ENCODE measurements at places on chromosomes 2 and 18.

- DNase-seq = no peak
Observed at GRCh38 chr2:146267093-146267492, 1577.7 kb upstream of the ACVR2A start.

DNA sequence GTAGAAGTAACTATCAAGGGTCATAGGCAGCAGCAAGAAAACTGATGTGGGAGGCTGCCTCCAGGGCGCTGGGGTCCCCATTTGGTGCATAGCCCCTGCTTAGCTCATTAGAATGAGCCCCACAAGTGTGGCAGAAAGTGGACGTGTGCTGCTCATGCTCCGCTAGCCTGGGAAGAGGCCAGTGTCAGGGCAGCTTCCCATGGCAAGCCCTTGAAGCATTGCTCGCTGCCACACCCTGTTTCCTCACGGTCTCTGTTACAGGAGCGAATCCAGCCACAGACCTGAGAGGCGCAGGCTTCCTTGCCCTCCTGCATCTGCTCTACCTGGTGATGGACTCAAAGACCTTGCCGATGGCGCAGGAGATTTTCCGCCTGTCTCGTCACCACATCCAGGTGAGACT lies 22.5 kb downstream of the ELMOD3 start:
- DNase-seq = no peak

DNA sequence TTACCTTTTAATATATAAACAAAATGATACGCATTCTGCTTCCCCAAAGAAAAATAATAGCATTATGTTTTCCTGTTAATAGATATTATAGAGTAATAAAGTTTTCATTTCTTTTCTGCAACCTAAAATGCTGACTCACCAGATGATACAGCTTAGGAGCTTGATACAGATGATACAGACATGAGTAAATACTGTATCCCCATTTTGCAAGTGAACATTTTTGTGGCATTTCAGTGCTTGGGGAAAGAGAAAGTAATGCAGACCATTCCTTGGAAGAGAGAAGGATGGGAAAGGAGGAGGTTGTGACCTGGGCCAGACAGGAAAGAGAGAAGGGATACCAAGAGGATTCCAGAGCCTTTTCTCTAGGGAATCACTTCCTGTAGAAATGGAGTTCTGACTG lies 97.5 kb upstream of the FSHR start:
- DNase-seq = no peak

DNA sequence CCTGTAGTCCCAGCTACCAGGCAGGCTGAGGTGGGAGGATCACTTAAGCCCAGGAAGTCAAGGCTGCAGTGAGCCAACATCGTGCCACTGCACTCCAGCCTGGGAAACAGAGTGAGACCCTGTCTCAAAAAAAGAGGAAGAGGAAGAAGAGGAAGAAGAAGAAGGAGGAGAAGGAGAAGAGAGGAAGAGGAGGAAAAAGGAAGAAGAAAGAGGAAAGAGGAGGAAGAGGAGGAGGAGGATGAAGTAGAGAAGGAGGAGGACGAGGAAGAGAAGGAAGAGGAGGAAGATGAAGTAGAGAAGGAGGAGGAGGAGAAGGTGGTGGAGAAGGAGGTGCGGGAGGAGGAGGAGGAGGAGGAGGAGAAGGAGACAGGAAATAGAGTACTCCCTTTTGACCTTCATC lies 38.0 kb downstream of the CFAP210 start:
- DNase-seq = no peak

DNA sequence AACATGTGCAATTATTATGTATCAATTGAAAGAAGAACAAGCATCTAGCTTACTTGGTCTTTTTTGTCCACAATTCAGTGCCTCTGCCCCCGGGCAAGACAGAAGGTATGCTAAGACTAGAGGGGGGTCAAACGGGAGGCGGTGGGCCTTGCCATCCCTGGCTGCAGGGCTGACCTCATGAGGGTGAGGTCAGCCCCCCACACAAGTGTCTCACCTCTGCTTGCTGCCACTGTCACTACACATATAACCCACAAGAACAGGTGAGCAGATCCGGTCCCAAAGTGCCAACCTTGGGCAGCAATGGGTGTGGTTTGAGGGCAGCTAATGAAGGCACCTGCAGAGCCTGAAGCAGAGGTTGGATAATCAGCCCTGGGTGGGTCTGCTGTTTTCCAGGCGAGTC lies 71.5 kb downstream of the EDAR start:
- DNase-seq = no peak

DNA sequence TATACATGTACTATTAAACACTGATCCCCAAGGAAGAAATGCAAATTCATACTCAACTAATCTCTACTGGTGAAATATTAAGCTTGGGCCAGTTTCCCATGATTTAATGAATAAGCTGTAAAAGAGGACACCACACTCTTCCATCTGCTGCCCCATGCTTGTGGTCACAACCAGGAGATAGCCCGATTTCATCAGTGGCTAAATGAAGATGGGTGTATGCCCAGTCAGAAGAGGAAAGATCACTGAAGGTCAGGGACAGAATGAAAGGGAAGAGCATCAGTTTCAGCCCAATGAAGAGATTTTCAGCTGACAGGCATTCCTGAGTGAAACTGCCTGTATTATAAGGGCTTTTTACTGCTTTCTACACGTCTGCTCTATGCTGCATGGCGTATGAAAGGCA lies 103.5 kb downstream of the KCNS3 start:
- DNase-seq = no peak

DNA sequence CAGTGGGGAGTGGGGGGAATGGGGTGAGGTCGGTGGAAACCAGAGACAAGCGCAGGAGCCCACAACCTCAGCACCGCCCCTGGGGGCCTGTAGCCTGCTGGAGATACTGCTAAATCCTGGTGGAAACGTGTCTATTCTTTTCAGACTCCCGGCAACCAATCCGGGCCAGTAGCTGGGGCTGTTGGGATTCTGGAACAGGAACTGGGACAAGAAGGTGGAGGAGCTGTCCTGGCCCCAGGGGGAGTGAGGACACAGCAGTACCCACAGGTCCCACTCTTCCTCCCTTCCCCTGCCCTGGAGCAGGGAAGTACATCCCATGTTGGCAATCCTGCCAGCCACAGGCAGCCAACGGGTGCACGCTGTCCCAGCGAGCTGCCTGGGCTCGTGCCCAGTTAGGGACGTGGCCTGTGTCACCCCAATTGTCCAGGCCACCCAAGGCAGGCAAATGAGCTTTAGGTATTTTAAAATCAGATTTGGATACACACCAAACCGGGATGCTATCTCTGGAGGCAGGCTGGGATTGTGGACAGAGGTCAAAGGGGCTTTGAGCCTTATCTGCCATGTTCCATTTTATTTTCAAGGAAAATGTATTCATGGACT lies 51.8 kb downstream of the HS1BP3 start:
- DNase-seq = no peak

GRCh38 chr2:148877403-148877740 lies 2.3 kb downstream of the KIF5C start:
- DNase-seq = no peak

- DNase-seq = no peak
Observed at GRCh38 chr2:181778621-181779201, 98.4 kb upstream of the NEUROD1 start.

DNA sequence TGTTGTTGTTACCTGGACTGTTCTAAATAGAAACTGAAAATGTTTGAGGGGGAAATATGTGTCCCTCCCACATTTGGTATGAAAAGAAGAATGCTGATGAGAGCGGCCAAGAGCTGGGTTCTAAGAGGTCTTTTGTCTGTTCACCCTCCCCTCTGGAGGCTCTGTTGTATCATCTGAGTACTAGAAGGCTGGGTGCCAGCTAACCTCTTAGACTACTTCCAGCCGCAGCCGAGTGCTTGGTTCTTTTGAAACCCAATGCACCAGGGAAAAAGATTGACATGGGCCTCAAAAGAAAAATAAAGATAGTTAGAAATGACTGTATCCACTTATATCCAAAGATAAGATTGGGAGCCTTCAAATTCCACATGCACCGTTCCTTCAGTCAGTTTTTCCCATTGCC lies 255.9 kb downstream of the TXNL1 start:
- no peak for DNase-seq

- no peak for DNase-seq
Observed at GRCh38 chr2:149679286-149679685, 91.7 kb upstream of the MMADHC start.

DNA sequence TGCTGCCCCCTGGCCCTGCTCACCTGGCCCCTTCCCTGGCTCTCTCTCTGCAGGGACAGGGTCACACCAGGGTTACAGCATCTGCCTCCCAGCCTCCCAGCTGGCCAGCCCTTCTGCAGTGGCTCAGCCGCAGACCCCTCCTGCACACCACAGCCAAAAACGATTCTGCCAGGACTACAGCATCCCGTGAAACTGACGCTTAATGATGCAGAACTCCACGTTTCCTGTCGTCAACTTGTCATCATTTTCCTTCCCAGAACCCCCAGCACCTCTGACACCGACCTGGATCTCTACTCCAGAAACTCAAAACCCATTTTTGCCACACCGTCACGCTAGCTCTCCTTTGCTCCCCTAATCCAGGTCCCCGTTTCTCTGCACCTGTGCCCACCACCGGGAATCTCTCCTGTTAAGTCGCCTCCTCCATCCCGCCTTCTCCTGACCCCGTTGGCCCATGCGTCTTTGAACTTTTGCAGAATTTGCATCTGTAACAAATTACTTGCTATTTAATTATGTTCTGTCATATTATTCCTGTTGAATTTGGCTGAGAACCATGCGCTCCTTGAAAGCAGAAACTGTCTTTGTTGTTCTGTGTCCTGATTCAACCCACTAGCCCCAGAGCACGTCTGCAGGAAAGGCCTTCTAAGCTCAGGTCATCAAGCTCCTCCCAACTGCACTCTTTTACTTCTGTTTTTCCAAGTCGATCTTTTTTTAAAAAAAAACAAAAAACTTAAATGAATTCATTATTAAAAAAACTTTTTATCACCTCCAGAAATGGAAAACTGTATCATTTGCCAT lies 173.2 kb upstream of the COPS8 start:
- DNase-seq = no peak

GRCh38 chr2:1914541-1915165 lies 170.3 kb upstream of the PXDN start:
- no peak for DNase-seq

DNA sequence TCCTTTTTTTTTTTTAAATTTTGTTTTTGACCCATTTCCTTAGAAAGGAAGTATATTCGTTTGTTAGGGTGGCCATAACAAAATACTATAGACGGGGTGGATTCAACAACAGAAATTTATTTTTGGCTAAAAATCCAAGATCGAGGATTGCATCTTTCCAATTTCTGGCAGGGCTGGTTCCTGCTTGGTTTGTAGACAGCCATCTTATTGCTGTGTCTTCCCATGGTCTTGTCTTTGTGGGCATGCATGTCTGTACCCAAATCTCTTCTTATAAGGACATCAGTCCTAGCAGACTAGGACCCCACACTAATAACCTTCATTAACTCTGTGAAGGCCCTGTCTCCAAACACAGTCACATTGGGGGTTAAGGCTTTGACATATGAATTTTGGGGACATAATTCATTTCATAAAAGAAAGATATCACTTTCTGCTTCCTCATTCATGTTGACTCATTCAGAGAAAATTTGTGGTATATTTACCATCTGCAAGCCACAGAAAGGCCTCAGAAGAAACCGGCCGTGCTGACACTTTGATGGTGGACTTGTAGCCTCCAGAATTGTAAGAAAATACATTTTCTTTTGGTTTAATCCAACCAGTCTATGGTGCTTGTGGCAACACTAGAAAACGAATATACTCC lies 262.1 kb downstream of the LPIN1 start:
- DNase-seq = no peak

DNA sequence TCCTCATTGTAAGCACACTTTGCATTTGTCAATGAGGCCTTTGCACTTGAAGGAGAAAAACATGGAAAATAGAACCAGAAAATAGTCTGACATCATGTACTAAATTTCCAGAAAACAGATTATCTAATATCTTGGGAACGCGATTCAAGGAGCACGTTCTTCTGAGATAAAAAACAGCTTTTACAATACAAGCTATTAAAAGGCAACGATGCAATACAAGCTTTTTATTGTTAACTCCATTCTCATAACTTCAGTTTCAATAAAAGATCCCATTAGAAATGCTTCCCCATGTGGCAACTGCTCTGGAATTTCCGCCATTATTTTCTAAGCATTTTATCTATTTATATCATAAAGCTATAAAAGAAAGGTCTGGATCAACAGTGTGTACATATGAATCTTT lies 40.3 kb downstream of the NRXN1 start:
- DNase-seq = no peak

GRCh38 chr2:172397148-172397834 lies 30.1 kb upstream of the ITGA6 start:
- DNase-seq = no peak

GRCh38 chr2:148052687-148053086 lies 31.8 kb downstream of the MBD5 start:
- DNase-seq = no peak

- DNase-seq = no peak
Observed at GRCh38 chr2:40844353-40845277, 392.7 kb upstream of the SLC8A1 start.

DNA sequence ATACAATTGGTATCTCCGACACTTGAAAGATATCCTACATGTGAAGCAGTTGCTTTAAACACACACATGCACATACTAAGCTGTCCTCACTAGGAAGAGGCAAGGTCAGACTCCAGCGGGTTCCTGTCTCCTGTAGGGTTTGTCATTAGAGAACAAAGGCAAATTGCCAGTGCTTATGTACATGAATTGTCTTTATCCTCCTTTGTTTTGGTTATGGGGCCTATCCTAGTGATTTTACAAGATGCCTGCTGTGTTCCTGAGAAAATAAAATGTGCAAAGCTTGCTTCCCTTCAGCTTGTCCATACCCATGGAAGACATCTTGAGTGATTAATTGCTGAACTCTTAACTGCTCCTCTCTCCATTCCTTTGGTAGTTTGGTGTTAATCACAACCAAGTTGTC lies 86.7 kb upstream of the SLC39A10 start:
- no peak for DNase-seq

GRCh38 chr2:166375736-166376487 lies at the start of gene SCN9A:
SCN9A (minus strand) TSS chr2:166375944; CDS start chr2:166311756, 64,188 bp downstream.
- peak; percentile 10 for DNase-seq

- DNase-seq = no peak
Observed at GRCh38 chr2:166180951-166181812, 53.4 kb upstream of the SCN1A start.

- no peak for DNase-seq
Observed at GRCh38 chr2:174623106-174623637, 25.6 kb upstream of the WIPF1 start.

- DNase-seq = no peak
Observed at GRCh38 chr18:48997985-48998831, 47.4 kb upstream of the SMAD7 start.

- DNase-seq = no peak
Observed at GRCh38 chr18:75016025-75016717, 192.8 kb downstream of the PTGR3 start.

DNA sequence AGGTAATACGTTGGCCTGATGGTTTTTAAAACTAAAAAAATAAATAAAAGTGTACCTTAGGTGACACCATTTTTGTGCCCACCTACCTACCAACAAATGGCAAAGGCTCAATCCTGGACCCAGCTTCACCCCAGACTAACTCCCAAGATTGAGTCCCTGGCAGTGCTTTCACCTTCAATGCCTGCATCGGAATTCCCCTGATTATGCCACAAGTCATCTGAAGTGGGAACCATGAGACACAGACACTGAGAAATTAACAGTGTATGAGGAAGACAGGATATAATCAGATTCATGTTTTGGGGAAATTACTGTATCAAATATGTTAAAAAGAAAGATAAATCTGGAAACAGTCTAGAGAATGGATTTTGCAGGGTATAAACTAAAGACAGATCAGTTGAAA lies 41.6 kb downstream of the ZBTB14 start:
- DNase-seq = no peak

Measured in stimulated activated CD4-positive, alpha-beta T cell treated with anti-CD3 and anti-CD28 coated beads, Interleukin-4, amount 100 ng/mL, for 4 hours (primary cell).